ENCODE measurements at places on chromosomes 2 and 18.
A peak's percentile ranks its signal among the peaks of the same experiment; 100 is the strongest.

DNA sequence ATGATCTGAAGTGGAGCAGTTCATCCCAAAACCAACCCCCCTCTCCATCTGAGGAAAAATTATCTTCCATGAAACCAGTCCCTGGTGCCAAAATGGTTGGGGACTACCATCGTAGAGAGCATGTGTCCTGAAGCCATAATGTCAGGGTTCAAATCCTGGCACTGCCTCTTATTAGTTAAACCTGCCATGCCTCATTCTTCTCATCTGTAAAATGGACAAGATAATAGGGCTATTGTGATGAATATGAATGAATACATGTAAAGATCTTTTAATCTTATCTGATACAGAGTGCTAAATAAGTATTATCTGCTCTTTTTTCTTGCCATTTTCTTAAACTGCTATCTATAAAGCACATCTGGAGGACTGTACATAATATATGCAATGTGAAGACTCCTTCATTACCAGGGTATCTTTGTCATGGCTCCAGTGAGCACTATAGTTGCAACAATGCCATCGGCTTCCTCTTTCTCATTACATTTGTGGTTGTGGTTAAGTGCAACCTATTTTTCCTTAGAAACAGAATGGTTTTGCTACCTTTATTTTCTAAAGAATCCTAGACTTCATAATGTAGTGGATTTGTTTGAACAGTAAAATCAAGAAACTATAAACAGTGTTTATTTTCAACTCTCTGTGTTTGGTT, 27.0 kb downstream of the MFSD6 start:
- no peak for DNase-seq

- DNase-seq, result no peak
Observed at GRCh38 chr2:127086990-127087790, 19.8 kb downstream of the BIN1 start.

GRCh38 chr2:158513841-158514240, 57.1 kb downstream of the PKP4 start:
- no peak for DNase-seq

DNA sequence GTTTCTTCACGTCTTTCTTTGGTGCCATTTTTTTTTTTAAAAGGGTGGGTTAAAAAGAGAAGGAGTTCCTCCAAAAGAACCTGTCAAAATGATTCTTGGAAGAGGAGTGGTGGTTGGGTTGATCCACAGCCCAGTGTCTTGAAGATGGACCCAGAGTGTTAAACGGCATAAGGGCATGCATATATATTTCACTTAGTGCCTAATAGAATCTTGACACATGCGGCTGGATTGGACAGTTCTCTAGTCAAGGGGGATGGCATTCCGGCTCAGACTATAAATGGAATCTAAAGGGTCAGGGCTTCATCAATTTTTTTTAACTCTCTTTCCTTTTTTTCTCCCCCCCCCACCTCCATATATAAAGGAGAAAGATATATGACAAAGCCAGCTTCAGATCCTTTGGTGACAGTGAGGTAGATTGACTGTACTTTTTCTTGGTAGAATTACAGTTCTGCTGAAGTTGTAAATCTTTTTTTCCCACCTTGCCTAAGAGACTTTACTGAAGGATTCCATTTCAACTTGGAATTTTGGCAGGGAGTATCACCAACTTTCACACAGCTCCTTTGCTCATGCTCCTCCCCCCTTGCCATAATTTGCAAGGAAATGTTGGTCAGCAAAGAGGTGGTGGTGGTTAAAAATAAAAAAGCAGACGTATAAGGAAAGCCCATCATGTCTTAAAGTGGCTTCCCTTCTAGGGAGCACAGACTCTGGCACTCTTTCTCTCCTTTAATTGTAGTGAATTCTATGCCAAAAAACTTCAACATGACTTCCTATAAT, at the start of gene MYL1:
MYL1 (minus strand) TSS at position 160 of the 774 bp plus-strand sequence; CDS start at position 28, 132 bp downstream.
- no peak for DNase-seq

- DNase-seq, result no peak
Observed at GRCh38 chr18:29753379-29753778, 1289.2 kb downstream of the DSC3 start.

- no peak for DNase-seq
Observed at GRCh38 chr2:29165362-29166241, 50.4 kb downstream of the CLIP4 start.

DNA sequence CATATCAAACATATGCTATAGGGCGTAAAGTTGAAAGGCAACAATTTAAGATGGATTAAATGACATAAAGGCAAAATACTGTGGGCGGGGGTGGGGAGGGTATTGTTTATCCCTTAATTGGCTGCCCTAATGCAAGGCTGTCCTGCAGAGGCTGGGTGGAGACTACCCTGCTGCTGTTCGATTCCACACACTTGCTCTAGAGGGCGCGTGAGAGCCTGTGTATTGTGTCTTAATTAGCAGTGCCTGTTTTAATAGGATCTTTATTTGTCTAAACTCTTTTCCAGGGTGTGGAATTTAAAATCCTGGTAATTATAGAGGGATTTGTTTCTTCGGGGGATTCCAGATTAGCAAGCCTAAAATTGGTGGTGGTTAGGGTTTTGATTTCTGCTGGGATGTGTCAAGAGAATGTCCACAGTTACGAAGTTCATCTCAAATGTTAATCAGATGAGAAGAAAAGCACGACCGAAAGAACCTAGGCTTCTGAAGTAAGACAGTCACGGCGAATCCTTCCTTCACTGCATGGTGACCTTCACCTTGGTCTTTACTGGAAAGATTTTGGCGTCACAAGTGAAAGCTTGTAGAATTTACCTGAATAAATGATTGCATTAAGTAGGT, 103.5 kb upstream of the MAP3K20 start:
- DNase-seq, result peak; percentile 23

DNA sequence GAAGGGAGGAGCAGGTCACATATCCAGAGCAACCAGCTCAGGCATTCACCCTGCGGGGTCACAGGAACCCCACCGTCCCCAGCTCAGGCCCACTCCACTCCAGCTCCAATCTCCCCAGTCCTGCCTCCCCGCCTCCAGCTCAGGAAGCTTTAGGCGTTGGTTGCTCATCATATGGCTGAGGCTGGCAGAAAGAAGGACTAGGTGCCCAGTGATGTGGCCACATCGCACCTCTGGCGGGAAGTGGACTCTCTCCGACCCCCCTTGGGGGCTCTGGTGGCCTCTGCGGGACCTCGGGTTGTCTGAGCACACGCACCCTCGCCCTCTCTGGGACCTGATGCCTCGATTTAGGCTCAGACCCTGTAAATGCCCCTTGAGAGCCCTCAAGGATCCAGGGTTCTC, 187.7 kb downstream of the ZFP36L2 start:
- no peak for DNase-seq

DNA sequence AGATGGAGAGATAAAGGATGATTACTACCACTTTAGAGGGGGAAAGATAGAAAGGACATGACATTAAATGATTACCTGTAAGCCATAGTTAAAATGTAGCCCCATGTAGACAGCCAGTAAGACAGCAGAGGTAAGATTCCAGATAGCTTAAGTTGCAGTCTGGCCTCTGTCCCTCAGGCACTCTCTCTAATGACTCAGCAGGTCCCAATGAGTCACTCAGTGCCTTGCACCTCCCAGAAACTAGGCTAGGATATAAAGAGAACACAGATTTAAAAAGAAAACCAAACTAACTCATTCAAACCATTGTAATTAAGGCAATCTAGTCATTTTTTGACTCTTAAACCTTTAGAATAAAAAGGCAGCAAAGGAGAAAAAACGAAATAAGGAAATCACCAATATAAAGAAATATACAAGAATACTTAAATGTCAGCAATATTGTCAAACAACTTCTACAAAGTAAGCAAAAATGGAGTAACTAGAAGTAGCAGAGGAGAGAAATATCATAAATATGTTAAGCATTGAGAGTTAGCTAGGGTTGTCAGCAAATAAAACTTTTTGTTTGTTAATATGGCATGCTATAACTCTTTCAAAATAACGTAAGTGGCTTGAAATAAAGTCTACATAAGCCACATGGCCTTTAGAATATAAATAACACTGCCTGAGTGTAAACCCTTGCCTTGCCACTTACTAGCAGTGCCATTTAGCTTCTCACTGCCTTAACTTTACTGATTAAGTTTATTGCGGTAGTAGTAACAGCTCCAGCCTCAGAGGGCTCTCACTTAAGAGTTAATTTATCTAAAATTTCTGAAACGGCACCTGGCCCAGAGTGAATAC, 48.5 kb downstream of the SOCS6 start:
- peak; percentile 74 for DNase-seq

DNA sequence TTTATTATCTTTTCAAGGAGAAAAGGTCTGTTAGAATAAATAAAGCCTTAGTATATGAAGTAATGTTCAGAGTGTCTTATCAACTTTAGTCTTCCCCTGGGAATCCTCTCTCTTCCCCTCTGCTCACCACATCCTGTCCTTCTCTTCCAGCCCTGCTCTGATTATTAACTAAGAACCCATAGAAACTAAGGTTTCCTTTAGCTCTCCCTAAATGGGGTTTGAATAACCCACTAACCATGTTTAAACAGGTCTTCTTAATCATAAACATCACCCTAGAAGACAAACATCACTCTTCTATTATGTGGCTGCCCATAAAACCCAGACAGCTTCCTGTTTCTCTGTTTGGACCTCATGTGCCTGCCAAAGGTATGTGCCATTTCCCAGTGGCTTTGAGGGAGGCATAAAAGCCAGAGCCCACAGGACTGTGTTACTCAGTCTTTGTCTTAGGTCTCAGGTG, 50.1 kb downstream of the SLC14A1 start:
- DNase-seq, result no peak

- DNase-seq, result no peak
Observed at GRCh38 chr2:12293874-12294273, 422.9 kb upstream of the TRIB2 start.

- DNase-seq, result no peak
Observed at GRCh38 chr2:40032650-40033319, 253.7 kb upstream of the THUMPD2 start.

DNA sequence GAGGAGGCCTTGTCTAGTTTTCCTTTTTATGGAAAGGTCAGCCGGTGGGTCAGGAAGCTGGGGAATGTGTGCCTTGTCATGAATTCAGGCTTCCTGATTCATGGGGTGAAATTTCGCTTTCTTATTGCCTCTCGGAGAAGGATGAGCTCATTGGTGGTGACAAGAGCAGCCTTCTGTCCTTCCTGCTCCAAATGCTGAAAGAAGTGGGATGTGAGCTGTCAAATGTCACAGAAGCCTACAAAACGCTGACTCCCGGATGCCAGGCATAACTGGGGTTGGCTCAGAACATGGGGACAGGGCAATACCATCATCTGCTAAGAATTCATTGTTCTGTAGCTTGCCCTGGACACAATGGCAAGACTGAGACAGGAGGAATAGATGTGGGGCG, 55.8 kb upstream of the FAM136A start:
- DNase-seq, result no peak

GRCh38 chr18:55370936-55371335, 217.1 kb downstream of the TCF4 start:
- DNase-seq, result no peak

GRCh38 chr2:142234741-142235140, 103.9 kb upstream of the LRP1B start:
- no peak for DNase-seq

DNA sequence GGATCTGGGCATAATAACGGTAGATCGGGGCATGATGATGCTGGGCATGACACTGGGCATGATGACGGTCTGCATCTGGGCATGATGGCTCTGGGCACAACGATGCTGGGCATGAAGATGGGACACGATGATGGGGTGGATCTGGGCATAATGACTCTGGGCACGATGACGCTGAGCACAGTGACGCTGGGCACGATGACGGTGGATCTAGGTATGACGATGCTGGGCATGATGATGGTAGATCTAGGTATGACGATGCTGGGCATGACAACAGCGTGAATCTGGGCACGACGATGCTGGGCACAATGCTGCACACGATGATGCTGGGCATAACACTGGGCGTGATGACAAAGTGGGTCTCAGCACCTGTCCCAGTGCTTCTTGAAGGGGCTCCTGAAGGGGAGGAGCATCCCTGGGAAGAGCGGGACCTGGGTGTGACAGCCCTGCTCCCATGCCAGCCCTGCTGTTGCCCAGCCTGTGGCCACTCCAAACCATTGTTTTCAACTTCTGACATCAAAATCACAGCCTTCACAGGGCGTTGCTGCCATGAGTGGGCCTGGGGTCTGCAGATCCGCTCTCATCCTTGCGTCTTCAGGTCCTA, 30.4 kb upstream of the ALLC start:
- DNase-seq, result no peak

DNA sequence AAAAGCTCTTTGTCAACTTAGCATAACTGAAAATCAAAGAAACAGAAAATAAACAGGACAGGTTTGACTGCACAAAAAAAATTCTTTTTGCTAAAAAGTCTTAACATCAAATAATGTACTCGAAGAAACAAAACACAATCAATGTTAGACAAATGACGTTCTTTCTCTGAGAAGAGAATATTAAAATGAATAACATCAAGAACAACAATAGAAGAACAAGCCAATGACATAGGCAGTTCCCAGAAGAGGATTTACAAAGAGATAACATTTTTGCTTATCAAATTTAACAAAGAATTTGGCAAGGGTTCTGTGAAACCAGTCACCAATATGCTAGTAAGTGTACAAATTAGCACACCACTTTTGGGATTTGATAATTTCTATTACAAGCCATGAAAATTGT, 5.8 kb downstream of the GPR55 start:
- DNase-seq, result no peak

DNA sequence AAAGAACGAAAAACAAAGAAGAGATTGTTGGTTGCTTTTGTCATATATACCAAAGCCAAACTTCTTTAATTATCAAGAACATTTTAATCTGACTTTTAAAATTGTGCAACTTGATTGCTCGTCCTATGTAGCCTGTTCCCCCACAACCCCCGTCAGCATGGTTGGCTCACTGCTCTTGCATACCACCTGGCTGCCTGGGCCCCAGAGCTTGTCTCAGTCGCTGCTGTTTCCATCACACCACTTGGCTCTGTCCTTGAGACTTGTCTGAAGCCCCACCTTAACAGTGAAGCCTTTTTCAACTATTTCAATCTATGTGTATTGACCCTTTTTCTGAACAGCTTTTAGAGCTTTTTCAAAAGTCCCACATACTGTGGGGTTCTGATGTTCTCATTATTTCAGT, 270.8 kb downstream of the ZNF407 start:
- no peak for DNase-seq

DNA sequence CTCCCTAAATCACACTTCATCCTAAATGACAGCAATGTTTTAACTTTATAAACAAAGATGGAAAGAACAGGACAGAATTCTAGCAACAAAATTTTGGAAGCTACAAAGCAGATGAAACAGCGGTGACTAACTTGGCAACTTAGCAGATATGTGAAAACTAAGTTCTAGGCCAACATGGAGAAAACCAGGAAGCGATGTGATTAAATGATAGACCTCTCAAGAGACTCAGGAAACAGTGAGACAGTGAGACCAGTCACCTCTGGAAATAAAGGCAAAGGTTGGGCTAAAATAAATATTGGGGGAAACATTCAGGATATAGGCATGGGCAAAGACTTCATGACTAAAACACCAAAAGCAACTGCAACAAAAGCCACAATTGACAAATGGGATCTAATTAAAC, 24.4 kb upstream of the ZBTB7C start:
- no peak for DNase-seq

GRCh38 chr2:141697035-141697434, 433.8 kb downstream of the LRP1B start:
- no peak for DNase-seq

GRCh38 chr2:191994749-191995148, 147.9 kb upstream of the CAVIN2 start:
- DNase-seq, result no peak

GRCh38 chr18:59570796-59571195, 126.4 kb downstream of the CCBE1 start:
- DNase-seq, result no peak

- DNase-seq, result no peak
Observed at GRCh38 chr2:160277151-160277550, 77.1 kb upstream of the ITGB6 start.

All from retinal pigment epithelial cell (primary cell).